Upper lobe of left lung (tissue), 6 donors: ENCODE measurements at places on chromosomes 7 and 10.

- no peak for DNase-seq
Measured at GRCh38 chr10:77673515-77674140, 36.0 kb upstream of the KCNMA1 start.

- DNase-seq = no peak
Measured at GRCh38 chr7:135282561-135283254, 49.1 kb downstream of the STRA8 start.

GRCh38 chr10:70367195-70367796, 15.1 kb downstream of the LRRC20 start:
- DNase-seq = no peak

DNA sequence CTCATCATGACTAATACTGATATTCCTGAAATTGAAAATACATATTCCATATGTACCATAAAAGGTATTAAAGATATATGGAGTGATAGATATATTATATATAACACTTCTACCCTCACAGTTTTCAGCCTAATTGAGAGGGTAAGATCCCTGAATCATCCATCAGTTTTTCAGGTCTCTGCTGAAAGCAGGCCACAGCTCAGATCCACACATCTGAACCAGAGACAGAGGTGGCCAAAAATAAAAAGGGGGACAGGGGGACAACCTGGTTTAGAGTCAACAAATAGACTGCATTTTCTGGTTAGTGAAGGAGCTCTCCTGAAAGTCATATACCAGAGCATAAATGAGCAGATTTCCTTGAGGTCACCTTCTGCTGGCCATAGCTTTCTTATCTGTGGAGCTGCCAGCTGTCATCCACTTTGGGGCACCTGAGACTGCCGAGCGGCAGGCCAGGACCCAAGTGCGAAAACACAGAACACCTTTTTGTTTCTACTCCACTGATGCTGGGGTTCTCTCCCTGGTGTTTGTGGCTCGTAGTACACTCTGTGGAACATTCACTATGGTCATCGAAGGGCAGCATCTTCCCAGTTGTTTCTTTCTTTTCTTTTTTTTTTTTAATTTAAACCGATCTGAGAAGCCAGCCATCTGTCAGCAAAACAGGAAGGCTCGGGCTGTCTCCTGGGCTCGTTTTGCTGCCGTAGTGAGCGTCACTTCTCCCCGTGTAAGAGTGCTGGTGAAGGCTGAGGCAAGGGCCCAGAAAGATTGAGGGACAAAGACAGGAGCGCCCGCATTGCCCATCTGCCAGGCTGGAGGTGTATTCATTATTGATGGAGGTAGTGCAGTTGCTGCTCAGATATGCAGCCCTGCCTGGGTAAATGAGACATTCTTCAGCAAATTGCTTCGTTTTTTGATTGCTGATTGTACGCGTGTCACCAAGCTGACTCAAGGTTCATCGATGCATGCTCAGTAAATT, 13.5 kb downstream of the IKZF1 start:
- DNase-seq = no peak

DNA sequence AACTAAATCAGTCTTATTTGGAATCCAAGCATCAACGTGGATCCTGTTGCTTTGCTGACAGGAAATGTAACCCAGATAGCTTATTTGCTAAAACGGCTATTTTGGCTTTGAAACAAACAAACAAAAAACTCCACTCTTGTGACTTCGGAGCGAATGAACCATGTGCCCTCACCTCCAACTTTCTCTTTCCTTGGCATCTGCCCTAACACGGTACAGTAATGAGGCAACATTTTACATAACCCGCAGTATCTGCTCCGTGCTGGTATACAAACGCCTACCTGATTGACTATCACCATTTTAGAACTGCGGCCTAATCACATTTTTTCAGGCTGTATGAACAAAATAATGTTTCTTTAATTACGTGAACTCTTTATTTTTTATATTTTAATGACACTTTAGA, 37.5 kb upstream of the ARID5B start:
- no peak for DNase-seq

DNA sequence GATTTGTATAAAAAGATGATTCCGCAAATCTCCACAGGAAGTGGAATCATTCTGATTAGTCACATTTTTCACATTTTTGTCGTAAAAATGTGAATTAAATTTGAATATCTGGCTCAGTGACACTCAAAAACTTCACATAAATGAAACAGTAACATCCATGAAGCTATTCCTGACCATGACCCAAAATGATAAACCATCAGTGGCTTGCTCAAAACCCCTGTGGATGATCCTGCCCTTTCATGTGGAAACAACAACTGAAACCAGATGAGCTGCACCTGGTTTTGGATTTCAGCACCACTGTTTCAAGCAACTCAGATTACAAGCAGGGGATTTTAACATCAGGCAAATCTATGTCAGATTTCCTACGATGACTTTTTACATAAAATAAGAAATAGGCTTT, 80.3 kb downstream of the AMPH start:
- DNase-seq = no peak

GRCh38 chr10:4792381-4792780, 33.6 kb upstream of the AKR1E2 start:
- DNase-seq = no peak
